Endothelial cell of umbilical vein (primary cell): ENCODE measurements at places on chromosomes 7 and 10.

- no peak for DNase-seq
These were observed 258.7 kb upstream of the SLC26A5 start for GRCh38 chr7:103704701-103705100.

DNA sequence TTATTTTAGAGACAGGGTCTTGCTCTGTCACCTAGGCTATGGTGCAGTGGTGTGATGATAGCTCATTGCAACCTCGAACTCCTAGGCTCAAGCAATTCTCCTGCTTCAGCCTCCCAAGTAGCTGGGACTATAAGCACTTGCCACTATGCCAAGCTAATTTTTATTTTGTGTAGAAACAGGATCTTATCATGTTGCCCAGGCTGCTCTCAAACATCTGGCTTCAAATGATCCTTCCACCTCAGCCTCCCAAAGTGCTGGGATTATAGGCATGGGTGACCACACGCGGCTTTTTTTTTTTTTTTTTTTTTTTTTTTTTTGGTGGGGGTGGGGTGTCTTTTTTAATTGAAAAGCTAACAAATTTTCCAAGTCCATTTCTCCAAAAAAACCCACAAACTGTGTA is 18.4 kb downstream of the HPS6 start:
- no peak for DNase-seq

- no peak for DNase-seq
These were observed 110.6 kb downstream of the BTRC start for GRCh38 chr10:101464599-101464998.

DNA sequence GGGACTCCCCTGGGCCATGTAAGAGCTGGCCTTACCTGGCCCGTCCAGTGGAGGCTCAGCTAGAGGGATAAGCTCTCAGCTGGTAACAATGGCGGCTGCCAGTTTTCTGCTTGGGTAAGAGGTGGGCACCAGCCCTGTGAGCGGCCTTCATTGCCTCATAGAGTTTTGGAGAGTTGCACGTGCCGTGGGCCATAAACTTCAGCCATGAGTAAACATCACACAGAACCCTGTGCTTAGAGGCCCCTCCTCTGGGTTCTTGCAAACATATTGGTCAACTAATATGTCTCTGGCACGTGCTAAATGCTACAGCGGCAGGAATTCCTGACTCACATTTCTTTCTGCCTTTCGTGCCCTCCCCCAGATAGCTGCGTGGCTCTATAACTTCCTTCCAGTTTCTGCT is 103.9 kb upstream of the LEP start:
- DNase-seq: peak; percentile 35

DNA sequence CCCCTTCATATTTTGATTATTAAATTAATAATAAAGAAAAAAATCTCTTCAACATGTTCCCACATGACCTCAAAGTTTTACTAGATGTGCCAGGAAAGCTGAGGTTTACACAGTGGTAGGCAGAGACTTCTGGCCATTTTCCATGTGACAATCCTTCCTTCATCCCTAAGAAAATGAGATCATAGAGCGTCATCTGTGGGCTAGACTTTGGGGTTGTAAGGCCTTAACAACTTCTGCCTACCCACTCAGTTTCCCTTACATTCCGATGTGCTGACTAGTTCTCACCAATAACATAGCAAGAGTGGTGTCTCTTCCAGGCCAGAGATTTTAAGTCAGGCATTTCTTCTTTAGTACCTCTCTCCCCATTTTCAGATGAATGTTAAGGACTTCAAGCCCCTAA is 171.1 kb upstream of the PHF14 start:
- no peak for DNase-seq

GRCh38 chr7:142379201-142379885 is 121.5 kb upstream of the PRSS58 start:
- DNase-seq: no peak

DNA sequence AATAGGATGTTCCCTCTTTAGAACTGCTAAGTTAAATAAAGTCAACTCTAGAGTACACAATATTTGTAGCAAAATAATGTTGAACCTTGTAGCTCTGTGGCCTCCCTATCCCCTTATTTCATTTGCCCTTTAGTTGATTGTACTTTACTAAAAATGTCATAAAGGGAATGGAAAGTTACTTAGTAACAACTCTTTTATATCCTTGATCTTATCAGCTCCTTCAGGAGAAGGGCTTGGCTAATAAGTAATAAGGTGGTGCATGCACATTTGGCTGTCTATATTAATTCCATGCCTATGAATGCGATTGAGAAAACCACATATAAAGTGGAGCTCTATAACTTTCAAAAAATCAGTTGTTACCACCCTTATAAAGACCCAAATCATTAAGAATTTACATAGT is 41.5 kb upstream of the GATA3 start:
- DNase-seq: no peak
